H1 (cell line): ENCODE measurements at places on chromosomes 7 and 10. TPM values are rescaled to one million over a fixed set of nuclear protein-coding genes. Genes with fewer than 3 reads are reported as not detected.

Gene HDAC9
- 9.4 and 13.1 TPM in 2 replicates for total RNA-seq

GRCh38 chr10:116710076-116710475, 32.3 kb downstream of the HSPA12A start:
- no peak for DNase-seq

Gene TAS2R3
- 0.59 and 0.99 TPM in 2 replicates for total RNA-seq

Gene GALNT17
- 44.7 and 47.0 TPM in 2 replicates for total RNA-seq

DNA sequence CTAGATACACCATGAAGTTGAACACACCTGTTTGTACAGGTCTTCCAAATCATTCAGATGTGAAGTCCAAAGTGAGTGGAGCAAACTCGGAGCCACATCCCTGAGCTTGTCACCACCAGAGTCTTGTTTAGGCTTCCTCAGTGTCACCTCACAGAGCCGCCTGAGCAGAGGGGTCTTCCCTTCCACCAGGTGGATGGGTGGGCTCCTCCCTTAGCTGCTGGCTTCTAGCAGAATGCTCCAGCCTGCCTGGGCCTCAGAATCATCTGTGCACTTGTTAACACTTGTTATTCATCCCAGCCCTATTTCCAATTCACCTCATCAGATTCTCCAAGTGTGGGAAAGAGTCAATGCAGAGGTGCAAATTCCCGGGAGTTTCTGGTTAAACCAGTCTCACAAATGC, 32.5 kb downstream of the C10orf71 start:
- no peak for DNase-seq

Gene CPN1
- 0.15 TPM in 1 of 2 replicates, not detected in the other for total RNA-seq

Gene PNLIPRP3
- total RNA-seq: not detected in 2 replicates

- no peak for DNase-seq
Observed at GRCh38 chr7:12481722-12482121, 78.1 kb upstream of the VWDE start.
